ENCODE measurements at places on chromosomes 16 and 17.

GRCh38 chr16:28182801-28183200, 29.0 kb downstream of the XPO6 start:
- DNase-seq = no peak

DNA sequence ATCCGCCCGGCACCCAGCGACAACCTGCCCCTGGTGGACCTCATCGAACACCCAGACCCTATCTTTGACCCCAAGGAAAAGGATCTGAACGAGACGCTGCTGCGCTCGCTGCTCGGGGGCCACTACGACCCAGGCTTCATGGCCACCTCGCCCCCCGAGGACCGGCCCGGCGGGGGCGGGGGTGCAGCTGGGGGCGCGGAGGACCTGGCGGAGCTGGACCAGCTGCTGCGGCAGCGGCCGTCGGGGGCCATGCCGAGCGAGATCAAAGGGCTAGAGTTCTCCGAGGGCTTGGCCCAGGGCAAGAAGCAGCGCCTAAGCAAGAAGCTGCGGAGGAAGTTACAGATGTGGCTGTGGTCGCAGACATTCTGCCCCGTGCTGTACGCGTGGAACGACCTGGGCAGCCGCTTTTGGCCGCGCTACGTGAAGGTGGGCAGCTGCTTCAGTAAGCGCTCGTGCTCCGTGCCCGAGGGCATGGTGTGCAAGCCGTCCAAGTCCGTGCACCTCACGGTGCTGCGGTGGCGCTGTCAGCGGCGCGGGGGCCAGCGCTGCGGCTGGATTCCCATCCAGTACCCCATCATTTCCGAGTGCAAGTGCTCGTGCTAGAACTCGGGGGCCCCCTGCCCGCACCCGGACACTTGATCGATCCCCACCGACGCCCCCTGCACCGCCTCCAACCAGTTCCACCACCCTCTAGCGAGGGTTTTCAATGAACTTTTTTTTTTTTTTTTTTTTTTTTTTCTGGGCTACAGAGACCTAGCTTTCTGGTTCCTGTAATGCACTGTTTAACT, 1.0 kb downstream of the NOG start:
- DNase-seq = no peak

- DNase-seq = no peak
Observed at GRCh38 chr17:78072961-78073360, 55.6 kb downstream of the TMC6 start.

- DNase-seq = no peak
Observed at GRCh38 chr16:53881371-53881770, 177.4 kb downstream of the FTO start.

DNA sequence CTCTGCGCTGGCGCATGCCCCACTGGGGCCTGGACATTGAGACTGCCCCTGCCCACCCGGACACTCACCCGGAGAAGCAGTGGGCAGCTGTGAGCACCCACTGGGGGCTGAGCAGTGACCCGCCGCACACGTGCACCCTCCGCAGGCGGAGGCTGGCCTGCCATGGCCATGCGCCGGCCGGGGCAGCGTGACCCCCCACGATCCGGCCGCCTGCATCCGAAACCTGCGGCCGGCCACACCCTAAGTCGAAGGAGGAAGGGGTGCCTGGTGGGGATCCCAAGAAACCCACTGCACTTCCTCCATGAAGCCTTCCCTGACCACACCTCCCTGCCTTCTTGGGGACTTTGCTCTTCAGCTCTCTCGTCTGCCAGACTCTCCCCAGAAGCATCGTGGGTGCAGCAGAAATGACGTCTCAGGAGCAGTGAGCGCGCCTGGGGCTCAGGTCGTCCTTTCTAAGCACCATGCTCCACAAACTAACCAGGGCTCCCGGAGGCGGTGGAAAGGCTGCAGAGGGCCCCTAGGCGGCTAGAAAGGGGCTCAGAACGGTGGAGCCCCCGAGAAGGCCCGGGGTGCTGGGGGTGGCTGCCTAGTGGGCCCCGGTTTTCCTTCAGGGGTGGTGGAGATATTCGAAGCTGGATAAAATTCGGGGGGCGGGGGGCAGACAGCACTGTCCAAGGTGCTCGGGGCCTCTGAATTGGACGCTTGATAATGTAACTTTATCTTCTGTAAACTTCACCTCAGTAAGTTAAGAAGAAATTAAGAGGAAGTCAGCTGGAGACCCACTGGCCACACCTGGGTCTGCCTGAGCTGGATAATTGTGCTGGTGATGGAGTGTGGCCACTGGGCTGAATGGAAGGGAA, 1.5 kb downstream of the TPSG1 start:
- no peak for DNase-seq

DNA sequence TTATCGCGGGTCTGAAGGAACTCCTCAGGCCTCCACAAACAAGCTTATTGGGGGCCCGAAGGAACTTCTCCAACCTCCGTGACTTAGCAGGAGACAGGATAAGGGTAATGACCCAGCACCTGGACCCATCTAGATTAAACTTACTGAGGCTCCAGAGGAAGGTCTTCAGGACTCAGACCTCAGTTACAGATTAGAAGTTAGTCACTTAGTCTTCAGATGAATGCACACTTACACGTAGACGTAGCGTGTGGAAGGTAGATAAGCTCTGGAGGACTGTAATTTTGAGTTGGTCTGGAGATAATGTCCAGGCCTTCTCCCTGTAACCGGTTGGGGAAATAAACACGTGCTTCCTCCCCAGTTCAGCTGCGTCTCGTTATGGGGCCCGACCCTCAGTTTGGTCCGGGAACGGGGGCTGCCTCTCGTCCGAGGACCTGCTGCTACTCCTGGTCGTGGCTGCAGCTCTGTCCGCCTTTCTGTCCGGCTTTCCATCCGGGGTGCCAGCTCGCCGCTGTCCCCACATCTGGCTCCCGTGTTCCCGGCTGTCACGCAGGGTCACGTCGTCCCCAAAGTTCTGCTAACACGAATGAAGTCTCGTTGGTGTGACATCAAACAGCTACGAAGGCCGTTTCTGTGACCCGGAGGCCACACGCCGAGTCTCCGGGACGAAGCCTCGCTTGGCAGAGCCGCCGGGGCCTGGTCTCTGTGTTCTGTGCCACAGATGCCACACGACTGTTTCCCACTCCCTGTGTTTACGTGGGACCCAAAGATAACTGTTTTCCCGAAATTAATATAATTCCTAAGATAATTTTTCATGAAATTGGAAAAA, 11.8 kb upstream of the SECTM1 start:
- no peak for DNase-seq

DNA sequence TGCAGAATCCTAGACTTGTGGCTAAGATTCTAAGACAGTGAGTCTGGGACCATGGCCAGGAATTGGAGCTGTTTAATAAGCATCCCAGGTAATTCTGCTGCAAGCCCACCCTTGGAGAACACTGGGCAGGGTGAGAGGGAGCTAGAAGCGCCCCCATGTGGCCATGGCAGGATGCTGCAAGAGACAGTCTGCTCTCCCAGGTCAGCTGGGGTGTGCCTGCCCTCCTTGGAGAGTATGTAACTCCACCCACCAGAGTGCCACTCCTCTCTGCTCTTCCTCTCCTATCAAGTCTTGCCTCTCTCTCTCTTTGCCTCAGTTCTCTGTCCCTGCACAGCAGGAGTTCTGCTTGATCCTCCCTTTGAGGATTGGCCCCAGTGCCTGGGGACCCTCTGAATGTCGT, 14.9 kb downstream of the RCVRN start:
- DNase-seq = no peak

- peak; percentile 55 for DNase-seq
Observed at GRCh38 chr17:29116804-29117753, 63.1 kb downstream of the MYO18A start.

- no peak for DNase-seq
Observed at GRCh38 chr17:6489016-6489550, 44.8 kb downstream of the PIMREG start.

DNA sequence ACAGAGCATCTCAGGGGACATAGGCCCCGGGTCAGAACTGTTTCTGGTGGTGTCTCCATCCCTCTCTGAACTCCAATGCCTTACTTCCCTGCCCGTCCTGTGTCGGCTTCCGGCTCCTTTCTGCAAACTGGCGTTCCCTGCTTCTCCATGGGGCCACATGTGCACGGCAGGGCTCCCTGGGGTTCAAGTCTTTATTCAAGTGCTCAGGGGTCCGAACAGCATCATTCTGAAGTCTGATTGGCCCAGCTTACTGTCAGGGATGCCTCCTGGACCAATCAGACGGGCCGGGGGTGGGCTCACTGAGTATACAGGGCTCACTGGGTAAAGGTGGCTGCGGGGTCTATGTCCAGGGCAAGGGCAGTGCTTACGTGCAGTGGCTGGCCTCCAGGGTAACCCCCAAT, 17.1 kb downstream of the C16orf82 start:
- no peak for DNase-seq

- no peak for DNase-seq
Observed at GRCh38 chr16:30816769-30817168, 29.8 kb upstream of the ZNF629 start.

DNA sequence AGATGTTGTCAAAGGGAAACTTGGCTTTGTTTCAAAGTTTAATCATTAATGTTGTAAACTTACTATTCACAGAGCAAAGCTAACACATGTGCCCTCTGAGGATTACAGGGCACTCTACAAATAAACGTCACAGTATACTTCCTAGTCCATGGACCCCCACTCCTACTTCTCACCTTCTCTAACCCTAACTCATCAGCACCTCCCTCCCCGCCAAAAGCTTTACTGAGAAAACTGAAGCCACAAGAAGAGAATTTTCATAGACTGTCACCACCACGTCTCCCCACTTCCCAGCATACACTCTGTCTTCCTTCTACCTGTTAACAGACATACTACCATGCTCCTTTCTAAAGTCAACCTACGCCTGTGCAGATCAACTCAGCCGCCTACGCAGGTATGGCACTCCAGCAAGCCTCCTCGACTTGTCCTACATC, 29.0 kb downstream of the HELZ start:
- no peak for DNase-seq

DNA sequence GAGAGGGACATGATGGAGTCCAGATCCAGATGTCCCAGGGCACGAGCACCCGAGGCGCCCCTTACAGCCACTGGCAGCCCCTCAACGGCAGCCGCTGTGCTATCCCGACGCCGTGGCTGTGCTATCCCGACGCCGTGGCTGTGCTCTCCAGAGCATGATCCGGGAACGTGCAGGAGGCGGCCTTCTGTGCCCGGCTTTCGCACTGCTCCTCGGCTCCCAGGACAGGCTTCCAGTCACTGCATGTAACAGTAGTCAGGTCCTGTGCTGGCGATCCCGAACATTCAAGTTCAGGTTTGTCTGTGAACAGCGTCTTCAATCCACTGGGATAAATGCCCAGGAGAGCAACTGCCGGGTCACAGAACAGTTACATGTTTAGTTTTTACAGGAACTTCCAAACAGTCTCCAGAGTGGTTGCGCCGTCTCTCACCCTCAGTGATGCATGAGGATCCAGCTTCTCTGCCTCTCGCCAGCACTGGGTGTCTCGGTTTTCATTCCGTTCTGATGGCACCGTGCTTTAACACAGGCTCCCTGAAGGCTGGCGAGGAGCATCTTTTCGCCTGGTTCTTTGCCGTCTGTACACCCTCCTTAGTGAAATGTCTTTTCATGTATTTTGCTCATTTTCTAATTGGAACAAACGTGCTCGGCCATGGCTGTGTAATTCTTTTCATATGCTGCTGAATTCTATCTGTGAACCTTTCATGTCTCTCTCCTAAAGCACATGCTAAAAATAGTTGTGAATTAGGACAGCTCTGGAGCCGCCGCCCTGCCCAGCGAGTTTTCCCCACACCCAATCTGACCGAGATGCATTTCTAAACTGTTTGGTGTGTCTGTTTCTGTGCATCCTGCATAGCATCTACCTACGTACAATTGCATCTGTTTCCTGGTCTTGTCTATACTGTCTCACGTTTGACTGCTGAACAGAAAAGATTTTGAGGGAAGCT, 72.6 kb upstream of the METRNL start:
- no peak for DNase-seq

- no peak for DNase-seq
Observed at GRCh38 chr17:17712268-17712924, 31.1 kb downstream of the RAI1 start.

DNA sequence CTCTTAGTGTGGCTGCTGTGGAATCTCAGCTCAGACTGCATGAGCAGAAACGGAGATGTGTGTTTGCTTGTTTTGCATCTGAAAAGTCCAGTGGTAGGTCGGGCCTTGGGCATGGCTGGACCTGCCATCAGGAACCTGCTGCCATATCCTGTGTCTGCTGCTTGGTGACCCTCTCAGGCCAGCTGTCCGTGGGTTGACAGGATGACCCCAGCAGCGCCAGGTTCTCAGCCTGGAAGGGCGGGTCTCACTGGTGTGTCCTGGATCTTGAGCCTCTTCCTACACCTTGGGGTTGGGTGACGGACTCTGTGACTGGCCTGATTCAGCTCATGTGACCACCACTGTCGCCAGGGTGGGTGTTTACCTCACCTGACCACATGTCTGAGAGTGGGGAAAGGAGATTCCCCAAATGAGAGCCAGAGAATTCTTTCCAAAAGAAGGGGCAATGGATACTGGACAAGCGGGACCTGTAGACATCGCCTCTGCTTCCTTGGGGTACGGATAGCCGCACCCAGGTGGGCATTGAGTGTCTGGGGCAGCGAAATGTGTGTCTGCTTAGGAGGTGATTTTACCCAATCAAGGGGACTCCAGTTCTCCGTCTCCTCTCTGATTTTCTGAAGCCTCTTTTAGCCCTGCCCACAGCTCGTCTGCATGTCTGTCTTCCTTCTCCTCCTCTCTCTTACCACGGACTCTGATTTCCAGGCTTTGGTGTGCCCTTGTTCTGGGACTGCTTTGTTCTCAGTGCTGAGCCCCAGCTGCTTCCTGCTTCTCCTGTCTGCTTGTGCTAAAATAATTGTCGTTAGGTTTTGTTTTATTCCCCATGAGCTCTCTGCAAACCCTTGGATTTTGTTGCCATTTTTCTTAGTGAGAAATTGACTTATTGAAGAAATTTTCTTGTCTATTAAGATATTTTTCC, 399.7 kb downstream of the CPPED1 start:
- DNase-seq = no peak

GRCh38 chr17:60163108-60163784, 13.5 kb downstream of the CA4 start:
- DNase-seq = no peak

DNA sequence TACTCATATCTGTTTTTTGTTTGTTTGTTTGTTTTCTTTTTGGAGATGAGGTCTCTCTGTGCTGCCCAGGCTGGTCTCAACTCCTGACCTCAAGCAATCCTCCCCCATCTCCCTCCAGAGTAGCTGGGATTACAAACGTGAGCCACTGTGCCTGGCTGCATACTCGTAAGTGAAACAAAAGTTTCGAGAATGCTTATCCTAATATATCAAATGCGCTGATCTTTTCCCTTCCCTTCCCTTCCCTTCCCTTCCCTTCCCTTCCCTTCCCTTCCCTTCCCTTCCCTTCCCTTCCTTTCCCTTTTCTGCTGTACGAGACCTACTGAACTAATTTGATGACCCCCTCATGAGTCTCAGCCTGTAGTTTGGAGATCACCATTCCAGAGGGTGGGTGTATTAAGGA, 122.1 kb downstream of the RGS9 start:
- DNase-seq = no peak

DNA sequence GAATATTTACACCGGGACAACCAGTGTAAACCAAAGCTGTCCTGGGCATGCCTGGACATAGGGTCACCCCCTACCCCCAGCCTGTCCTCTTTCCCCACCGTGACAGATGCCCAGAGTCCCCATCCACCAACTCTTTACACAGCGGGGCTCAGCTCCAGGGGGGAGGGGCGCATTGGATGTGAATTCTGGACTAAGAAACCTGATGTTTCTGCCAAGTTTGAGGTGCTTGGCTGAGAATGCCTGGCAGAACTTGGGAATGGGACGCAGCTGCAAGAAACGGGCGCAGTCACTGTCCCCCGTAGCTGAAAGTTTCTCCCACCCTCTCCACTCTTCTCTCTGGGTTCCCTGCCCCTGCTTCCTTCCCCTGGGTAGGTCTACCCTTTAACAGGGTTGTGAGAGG, 68.0 kb upstream of the CDC42EP4 start:
- no peak for DNase-seq

- peak; percentile 33 for DNase-seq
Observed at GRCh38 chr17:69523244-69523861, 108.9 kb downstream of the MAP2K6 start.

Data from NCI-H1105 treated with DMSO at 0.1 percent for 48 hours (cell line).